ENCODE measurements at places on chromosomes 12 and 14.

DNA sequence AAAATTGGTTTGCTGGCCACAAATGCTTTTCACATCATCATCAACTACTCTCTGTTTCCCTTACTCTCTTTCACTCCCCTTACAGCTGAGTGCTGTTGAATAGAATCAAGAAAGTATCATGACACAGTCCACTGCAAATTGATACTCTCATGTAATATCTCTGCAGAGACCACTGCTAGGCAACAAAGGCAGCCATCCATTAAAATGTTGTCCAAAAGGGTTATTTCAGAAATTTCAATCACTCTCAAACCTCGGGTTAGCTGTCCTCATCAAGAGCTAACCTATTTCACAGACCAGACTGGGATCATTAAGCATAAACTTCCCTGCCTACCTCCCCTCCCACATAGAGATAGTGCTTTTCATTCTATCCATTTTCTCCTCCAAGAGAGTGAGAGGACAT, 186.7 kb downstream of the PLCZ1 start:
- no peak for DNase-seq

DNA sequence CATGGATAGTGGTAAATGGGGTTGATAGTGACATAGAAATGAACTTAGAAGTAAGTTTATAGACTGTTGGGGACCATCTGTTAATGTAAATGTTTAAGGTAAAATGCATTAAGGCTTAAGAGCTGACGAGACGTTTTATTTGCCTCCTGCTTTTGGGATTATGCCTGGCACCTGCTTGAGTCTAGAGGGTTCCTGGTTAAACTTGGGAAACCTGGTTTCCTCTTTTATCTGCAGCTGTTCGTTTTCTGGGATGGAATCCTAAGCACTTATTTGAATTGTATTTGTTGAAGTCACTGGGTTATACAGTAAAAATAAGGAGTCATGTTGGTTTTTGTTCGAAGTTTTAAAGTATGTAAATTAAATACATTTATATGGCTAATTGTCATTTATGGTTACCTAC, 914.7 kb downstream of the NRXN3 start:
- DNase-seq = no peak

GRCh38 chr14:104979758-104980610, 1.8 kb upstream of the AHNAK2 start:
- peak; percentile 72 for DNase-seq

- DNase-seq = no peak
These were observed 9.2 kb downstream of the PCBP2 start for GRCh38 chr12:53461059-53461458.

DNA sequence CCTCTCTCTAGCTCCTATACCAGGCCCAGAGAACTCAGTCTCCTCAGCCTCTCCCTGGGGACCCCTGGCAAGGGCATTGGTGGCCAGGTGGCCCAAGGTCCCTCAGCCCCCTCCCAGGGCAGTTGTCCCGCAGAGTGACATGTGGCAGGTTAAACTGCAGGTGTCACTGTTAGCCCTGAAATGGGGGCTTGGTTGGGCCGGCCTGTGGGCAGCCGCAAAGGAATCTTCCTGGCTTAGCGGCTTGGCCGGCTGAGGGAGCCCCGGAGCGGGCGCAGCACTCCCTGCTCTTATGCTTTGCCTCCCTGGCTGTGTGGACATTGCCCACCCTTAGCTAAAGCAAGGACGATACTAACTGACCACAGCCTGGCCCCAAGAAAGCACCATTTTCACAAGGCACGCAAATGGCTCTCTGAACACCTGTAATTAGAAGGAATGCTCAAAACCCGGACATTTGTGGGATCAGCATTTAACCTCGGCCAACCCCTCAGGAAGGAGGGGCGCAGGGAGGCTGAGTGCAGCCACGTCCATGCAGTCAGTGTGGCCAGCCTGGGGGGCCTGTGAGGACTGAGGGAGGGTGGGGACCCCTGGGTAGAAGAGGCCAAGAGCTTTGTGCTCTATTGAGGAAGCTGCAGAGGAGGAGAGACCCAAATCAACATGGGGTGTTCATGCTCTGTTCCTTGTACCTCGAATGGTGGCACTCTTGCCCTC, 82.2 kb downstream of the PAPOLA start:
- peak; percentile 51 for DNase-seq

- DNase-seq = no peak
These were observed 20.5 kb downstream of the SOAT2 start for GRCh38 chr12:53123578-53124351.

DNA sequence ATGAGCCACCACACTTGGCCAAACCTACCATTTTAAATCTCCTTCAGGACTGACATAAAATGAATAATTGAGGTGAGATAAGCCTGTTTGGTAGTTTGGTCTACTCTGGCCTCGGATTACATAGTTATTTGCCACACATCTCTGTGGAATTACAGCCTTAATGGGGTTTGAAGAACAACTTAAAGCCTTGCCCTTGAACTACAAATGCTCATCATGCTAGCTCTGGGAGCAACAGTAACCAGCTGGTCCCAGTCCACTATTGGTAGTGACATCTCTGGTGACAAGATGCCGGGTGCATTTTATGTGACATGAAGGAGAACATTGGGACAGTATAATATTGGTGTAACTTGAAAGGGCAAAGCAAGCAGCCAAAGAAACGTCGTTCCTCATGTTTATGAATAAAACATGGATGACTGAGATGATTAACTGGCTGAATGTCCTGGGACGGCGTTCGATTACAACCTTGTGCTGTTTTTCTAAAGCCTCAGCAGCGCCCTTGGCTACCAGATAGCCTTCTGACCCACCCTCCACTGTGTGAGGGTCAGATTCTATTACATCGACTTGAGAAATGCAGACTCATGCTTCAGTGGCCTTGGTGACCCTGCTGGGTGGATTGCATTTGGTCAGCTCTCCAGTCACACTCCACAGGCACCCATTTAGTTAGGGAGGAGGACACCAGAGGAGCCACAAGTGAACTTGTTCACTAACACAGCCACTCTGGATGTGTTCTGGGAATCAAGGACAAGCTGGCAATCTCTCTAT, 41.5 kb downstream of the BEST3 start:
- no peak for DNase-seq

GRCh38 chr12:57079821-57080220, 1.2 kb upstream of the NEMP1 start:
- no peak for DNase-seq

- DNase-seq = no peak
These were observed 216.7 kb downstream of the GRIN2B start for GRCh38 chr12:13764748-13765147.

- no peak for DNase-seq
These were observed 513 bp downstream of the BCAT1 start for GRCh38 chr12:24948420-24948756.

DNA sequence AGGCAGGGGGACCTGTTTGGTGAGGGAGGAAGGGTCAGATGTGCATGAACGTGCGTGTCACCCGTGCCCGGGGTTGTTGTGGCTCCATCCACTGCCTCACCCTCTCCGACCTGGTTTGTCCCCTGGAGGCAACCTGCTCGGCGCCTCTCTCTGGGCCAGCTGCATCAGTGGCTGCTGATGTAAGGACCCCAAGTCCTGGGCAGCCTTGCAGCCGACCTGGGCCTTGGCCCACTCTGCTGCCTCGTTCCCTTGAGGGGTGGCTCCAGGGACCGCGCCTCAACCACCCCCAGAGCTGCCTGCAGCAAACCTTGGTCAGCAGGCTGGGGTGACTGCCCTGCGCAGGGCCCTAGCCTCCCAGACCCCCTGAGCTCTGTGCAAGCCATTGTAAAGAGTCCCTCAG, 351.7 kb downstream of the TMEM121 start:
- no peak for DNase-seq

DNA sequence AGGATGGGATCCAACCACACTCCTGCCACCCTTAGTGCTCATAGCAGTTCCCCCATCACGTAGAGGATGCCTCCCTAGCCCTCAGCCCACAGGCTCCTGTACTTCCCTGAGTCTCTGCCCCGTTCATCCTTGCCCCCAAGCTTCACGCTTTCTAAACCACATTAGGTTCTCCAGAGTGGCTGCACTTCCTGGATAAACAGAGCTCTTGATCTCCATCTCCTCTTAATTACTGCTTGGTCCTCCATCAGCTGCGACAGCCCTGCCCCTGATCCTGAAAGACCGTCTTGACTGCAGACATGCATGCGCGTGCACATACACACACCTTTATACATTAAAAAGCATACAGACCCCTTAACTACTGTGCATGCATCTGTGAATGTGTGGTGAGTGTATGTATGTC, 530.0 kb downstream of the BCL11B start:
- no peak for DNase-seq

GRCh38 chr14:31445703-31446102, 11.6 kb downstream of the DTD2 start:
- no peak for DNase-seq

GRCh38 chr12:31325524-31325875, 450 bp downstream of the SINHCAF start:
- DNase-seq = no peak

- DNase-seq = no peak
These were observed 50.9 kb downstream of the MVK start for GRCh38 chr12:109624467-109624866.

- DNase-seq = no peak
These were observed 1093.2 kb downstream of the TMEM121 start for GRCh38 chr14:106619606-106620005.

- no peak for DNase-seq
These were observed 6.4 kb downstream of the TMEM121 start for GRCh38 chr14:105532735-105533141.

DNA sequence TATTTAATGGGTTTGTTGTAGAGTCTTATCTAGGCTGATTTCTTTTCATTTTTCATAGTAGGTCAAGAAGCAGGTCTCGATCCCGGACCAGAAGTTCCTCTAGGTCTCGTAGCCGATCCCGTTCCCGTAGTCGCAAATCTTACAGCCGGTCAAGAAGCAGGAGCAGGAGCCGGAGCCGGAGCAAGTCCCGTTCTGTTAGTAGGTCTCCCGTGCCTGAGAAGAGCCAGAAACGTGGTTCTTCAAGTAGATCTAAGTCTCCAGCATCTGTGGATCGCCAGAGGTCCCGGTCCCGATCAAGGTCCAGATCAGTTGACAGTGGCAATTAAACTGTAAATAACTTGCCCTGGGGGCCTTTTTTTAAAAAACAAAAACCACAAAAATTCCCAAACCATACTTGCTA, 4.2 kb downstream of the SRSF5 start:
- no peak for DNase-seq

GRCh38 chr14:32534145-32534544, 205.0 kb downstream of the AKAP6 start:
- no peak for DNase-seq

- DNase-seq = no peak
These were observed 279.0 kb downstream of the GRIN2B start for GRCh38 chr12:13702381-13702780.

Measured in cerebellar cortex (tissue), 1 donor.